SW 1271 (cell line): ENCODE measurements at places on chromosomes 5 and 9.

DNA sequence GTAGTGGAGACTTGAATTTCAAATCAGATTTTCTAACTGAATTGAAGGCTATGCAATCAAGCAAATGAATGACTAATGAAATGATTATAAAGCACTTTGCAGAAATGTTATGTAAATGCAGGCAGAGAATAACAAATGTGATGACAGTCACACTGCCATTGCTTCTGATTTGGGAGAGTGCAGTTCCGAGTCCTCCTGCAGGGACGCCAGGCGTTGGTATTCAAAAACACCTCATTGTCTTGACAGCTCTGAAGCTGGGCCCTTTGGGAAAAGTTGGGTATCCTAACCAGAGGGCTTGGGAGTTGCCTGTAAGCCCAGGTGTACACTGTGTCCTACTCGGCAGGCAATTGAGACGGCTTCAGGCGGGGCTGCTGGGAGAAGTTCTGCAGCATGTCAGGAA, 57.9 kb downstream of the C5orf15 start:
- DNase-seq = no peak

DNA sequence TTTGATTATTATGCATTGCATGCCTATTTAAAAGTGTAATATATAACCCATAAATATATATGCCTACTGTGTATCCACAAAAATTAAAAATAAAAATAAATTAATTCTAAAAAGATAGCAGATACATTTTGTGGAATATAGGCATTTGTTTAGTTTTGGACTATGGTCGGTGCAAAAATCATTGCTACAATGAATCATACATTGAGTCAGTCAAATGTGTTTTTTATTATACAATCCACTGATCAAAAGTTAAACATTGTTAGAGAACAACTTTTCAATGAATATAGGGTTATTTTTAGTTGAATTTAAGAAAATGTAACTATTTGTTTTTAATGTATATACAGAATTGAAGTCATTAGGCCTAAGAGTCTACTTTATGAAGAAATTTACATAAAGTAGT, 885.9 kb downstream of the EFNA5 start:
- DNase-seq = no peak

- no peak for DNase-seq
Observed at GRCh38 chr9:20714442-20715415, 30.7 kb downstream of the FOCAD start.

DNA sequence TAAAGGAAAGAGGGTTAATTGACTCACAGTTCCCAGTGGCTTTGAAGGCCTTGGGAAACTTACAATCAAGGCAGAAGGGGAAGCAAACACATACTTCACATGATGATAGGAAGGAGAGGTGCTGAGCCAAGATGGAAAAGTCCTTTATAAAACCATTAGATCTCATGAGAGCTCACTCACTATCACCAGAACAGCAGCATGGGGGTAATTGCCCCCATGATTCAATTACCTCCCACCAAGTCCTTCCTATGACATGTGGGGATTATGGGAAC, 99.7 kb downstream of the PTTG1 start:
- DNase-seq = no peak

DNA sequence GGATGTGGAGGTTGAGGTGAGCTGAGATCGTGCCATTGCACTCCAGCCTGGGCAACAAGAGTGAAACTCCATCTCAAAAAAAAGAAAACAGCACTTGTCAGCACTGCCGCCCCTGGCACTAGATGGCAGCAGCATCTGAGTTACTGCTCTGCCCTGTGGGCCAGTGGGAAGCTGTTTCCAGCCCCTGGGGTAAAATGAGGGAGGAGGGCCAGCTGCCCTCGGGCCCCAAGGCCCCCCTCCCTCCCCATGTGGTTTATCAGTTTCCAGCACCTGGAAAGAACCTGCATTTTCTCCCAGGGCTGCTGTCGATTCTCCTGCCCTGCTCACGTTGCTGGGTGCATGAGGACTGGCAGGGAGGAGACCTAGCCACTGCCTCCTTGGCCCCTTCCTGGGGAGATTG, 13.2 kb upstream of the CEL start:
- no peak for DNase-seq

DNA sequence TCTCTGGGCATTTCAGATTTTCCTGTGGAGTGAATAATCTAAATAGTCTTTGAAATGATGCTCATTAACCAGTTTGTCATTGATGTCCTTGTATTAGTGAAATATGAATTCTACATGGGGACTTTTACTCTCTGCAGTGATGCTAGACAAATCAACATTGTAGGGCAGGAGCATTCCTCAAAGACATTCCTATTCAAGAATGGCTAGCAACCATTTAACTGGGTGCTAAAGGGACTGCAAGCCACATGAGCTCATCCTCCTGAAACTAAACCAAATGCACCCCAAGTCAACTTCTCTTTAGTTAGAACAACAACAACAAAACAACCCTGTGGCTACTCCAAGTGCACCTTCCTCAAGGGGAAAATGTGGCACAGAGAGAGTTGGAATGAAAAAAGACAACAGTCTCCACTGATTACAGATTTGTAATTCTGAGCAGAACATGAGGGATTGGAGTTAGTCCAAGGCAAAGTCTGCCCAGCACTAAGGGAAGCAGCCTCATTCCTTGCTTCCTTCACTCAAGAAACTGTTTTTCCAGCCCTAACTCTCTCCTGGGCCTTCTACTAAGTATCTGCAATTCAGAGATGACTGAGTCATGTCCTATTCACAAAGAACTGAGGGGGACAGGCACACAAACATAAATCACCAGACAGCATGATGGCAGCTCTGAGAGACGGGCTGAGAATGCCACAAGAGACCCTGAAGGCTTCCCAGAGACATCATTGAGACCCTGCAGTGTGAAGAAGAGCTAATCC, 82.0 kb upstream of the WWC1 start:
- DNase-seq = no peak

GRCh38 chr5:43041669-43042175, 1.6 kb upstream of the ANXA2R start:
- peak; percentile 91 for DNase-seq

- DNase-seq = no peak
Observed at GRCh38 chr9:89351584-89352300, 33.4 kb downstream of the SECISBP2 start.

DNA sequence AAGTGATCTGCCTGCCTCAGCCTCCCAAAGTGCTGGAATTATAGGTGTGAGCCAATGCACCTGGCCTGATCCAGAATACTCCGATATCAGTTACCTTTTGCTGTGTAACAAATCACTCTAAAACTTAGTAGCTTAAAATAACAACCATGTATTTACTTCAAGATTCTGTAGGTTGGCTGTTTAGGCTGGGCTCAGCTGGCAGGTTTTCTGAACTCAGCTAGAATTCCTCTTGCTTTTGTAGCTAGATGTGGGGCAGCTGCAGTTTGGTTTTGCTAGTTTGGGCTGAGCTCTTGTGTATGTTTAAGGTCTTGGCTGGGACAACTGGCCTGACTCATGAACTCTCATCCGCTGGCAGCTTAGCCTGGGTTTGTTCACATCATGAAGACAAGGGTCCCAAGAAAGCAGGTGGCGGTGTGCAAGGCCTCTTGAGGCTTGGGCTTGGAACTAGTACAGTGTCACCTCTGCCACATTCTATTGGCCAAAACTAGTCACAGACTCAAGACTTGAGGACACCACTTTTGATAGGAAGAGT, 138.3 kb upstream of the SHB start:
- DNase-seq = no peak

- no peak for DNase-seq
Observed at GRCh38 chr5:135153661-135154060, 119.6 kb upstream of the PITX1 start.

DNA sequence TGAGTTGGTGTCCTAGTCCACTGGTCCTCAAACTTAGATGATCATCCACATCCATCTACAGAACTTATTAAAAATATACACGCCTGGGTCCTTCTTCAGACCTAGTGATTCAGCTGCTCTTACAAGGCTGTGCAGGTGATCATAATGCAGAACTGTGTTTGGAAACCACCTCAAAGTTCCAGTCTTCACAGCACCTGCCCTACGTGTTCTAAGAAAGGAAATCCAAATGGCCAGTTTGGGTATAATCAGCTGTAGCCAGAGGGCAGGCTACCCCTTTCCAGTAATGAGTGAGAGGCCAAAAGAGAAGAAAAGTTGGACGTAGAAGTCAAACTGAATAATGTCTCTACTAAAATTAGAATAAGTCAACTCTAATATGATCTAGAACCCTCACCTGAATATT, 15.4 kb downstream of the REEP5 start:
- no peak for DNase-seq

- no peak for DNase-seq
Observed at GRCh38 chr9:126818482-126818881, 13.6 kb downstream of the ZBTB43 start.

DNA sequence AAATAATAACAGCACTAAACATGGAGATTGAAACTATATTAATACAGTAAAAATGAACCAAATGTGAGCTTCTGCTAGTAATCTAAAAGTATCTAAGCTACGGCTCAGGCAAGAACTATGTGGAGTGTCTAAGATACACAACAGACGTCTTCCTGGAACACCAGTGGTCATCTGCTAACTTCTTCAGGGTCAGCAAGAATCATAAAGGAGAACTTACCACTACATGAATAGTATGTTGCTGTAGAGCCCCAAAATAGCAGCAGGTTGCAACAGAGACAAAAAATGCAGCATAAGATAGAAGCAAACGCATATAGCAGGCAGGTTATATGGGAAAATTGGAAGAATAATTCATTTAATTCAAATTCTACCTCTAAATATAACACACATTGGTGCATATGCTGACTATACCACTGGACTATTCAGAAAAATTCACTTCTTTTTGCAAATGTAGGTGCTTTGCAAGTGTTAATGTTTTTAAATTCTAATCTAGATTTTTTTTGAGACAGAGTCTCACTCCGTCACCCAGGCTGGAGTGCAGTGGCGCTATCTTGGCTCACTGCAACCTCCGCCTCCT, 27.1 kb downstream of the DCTN4 start:
- DNase-seq = no peak
